ENCODE measurements at places on chromosomes 3 and 15. TPM values are rescaled to one million over a fixed set of nuclear protein-coding genes. Genes with fewer than 3 reads are reported as not detected.

Gene BFSP2
- total RNA-seq: not detected

Gene C3orf22
- total RNA-seq: not detected

Gene CASR
- not detected for total RNA-seq

Gene OR5K3
- not detected for total RNA-seq

Gene KBTBD12
- not detected for total RNA-seq

Gene CSNK1G1
- total RNA-seq: 41.6 TPM

Gene NLGN1
- 0.92 TPM for total RNA-seq

Gene RTP1
- not detected for total RNA-seq

Gene CAMKV
- total RNA-seq: not detected

Gene CLDN11
- 175 TPM for total RNA-seq
